T-helper 17 cell (primary cell): ENCODE measurements at places on chromosomes 1 and 21.

- peaks cover 90% of the 10 kb centered on the region for H3K27me3 ChIP-seq
- H3K27ac ChIP-seq, result no peak overlapping the region
- DNase-seq, result no peak
- peaks cover 24% of the 10 kb centered on the region for H3K4me1 ChIP-seq
- no peak overlapping the region for H3K4me3 ChIP-seq
Observed at GRCh38 chr1:154867064-154867825, 2.8 kb downstream of the KCNN3 start.

GRCh38 chr1:18646091-18646785 lies 15.6 kb downstream of the PAX7 start:
- H3K36me3 ChIP-seq, result peaks cover 5% of the 10 kb centered on the region
- peak overlapping the region; percentile 43 for H3K4me3 ChIP-seq
- H3K27me3 ChIP-seq, result peaks cover 85% of the 10 kb centered on the region
- DNase-seq, result no peak

- no peaks in the 10 kb centered on the region for H3K27me3 ChIP-seq
- no peaks in the 10 kb centered on the region for H3K4me1 ChIP-seq
- no peak overlapping the region for H3K4me3 ChIP-seq
- H3K36me3 ChIP-seq, result no peaks in the 10 kb centered on the region
- no peak overlapping the region for H3K27ac ChIP-seq
Observed at GRCh38 chr1:218778257-218779126, 395.2 kb upstream of the LYPLAL1 start.

DNA sequence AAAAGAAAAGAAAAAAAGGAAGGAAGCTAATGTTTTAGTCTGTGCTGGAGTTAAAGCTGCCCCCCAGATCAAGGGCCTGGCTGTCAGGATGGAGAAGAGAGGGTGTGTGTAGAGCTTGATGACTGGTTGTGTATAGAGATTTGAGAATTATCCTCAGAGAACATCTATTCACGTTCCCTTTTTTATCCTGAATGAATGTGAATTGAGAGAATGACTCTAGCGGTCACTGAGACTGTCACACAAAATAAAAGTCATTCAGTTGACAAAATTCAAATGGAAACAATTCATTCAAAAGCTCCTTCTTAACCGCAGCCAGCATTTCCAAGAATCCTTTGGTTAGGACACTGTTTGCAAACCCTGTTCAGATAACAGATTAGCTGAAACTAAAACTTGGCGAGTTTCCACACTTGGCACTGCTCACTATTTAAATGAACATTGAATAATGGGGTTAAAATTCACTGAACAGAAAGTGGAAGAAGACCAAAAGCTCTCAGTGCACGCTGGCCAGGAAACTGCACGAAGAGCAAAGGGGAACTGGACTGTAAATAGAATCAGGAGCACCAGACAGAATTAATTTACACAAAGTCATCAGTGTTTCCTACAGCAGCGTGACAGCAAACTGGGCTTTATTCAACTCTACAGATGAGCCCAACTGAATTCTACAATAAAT lies 13.6 kb upstream of the FAM89A start:
- H3K36me3 ChIP-seq, result peaks cover 2% of the 10 kb centered on the region
- no peak overlapping the region for H3K27ac ChIP-seq
- H3K4me3 ChIP-seq, result no peak overlapping the region
- H3K27me3 ChIP-seq, result peaks cover 27% of the 10 kb centered on the region
- H3K4me1 ChIP-seq, result peaks cover 9% of the 10 kb centered on the region

DNA sequence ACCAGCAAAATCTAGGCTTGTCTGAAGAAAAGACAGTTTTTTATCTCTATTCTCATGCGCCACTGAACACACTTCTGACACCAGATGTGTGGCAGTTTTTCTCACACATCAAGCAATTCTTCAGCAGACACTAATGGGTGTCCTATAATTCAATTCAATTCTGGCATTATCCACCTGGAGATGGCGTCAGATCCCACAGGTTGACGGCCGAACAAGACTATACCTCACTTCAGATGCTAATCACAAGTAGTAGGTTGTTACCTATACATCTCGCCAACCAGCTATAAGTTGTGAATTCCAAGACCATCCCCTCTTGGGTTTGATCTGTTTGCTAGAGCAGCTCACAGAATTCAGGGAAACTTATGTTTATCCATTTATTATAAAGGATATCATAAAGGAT lies 89.9 kb upstream of the ARTN start:
- no peak overlapping the region for H3K27ac ChIP-seq
- DNase-seq, result no peak
- H3K4me3 ChIP-seq, result no peak overlapping the region
- peaks cover 4% of the 10 kb centered on the region for H3K4me1 ChIP-seq
- H3K27me3 ChIP-seq, result no peaks in the 10 kb centered on the region
- peaks cover 7% of the 10 kb centered on the region for H3K36me3 ChIP-seq

DNA sequence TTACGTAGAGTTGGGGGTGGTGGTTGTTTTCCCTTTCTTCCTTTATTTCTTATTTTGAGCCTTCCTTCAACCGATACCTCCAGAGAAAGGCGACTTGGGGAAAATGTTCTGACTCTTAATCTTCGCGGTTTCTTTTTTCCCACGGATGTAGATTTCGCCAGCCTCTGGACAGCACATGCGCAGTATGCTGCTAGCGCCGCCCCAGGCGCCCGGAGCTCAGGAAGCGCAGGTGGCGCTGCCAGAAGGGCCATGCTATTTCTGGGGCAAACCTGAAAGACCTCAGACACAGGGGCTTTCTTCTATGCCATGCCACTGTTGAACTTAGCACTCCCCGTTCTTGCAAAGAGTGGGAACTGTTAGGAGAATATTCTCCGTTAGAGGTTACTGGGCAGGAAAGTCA lies 392.1 kb downstream of the KIF26B start:
- H3K4me1 ChIP-seq, result no peaks in the 10 kb centered on the region
- H3K27ac ChIP-seq, result no peak overlapping the region
- no peak for DNase-seq
- H3K27me3 ChIP-seq, result peaks cover 11% of the 10 kb centered on the region

DNA sequence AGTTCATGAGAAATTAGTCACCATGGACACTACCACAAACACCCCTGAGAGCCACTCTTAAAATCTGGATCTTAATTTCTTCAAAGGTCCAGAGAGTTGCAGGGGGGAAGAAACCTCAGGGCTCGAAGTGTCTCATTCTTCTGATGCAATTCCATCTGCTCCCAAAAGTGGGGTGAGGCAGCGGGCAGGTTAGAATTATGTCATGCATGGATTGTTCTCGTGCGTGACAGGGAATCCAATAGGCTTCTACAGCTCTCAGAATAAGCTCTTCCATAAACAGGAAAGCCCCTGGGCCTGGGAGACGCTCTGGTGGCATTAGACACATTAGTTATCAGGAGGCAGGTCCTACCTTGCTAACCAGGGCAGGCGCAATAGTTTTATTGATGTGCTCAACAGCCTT lies 8.4 kb downstream of the ENO1 start:
- no peak overlapping the region for H3K4me3 ChIP-seq
- peak overlapping the region; percentile 57 for H3K27ac ChIP-seq
- peaks cover 4% of the 10 kb centered on the region for H3K36me3 ChIP-seq
- peaks cover 30% of the 10 kb centered on the region for H3K4me1 ChIP-seq
- no peaks in the 10 kb centered on the region for H3K27me3 ChIP-seq
- DNase-seq, result no peak

- DNase-seq, result no peak
- H3K36me3 ChIP-seq, result peaks cover 8% of the 10 kb centered on the region
- peak overlapping the region; percentile 25 for H3K4me3 ChIP-seq
- no peaks in the 10 kb centered on the region for H3K27me3 ChIP-seq
- peaks cover 24% of the 10 kb centered on the region for H3K4me1 ChIP-seq
Observed at GRCh38 chr1:31647106-31647505, 2.4 kb upstream of the PEF1 start.

GRCh38 chr1:91513160-91513559 lies 12.5 kb downstream of the CDC7 start:
- H3K4me1 ChIP-seq, result peaks cover 21% of the 10 kb centered on the region
- no peaks in the 10 kb centered on the region for H3K27me3 ChIP-seq
- H3K36me3 ChIP-seq, result peaks cover 17% of the 10 kb centered on the region
- H3K27ac ChIP-seq, result no peak overlapping the region
- H3K4me3 ChIP-seq, result no peak overlapping the region
- DNase-seq, result no peak

DNA sequence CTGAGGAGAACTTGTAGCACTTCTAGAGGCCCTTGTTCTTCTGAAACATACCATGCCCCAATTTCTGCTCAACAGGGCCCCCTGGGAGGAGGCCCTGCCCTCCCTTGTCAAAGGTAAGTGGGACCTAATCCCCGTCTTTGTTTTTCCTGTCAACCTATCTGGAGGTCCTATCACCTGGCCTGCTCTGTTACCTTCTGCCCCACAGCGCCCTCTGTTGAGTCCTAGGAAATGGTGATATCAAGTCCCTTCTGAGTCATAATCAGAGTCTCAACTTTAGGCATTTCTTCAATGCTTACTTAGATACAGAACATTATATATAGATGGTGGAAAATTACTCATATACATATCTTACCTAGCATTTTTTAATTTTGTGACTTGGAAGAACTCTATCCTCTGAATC lies 28.2 kb upstream of the FCRL4 start:
- peaks cover 49% of the 10 kb centered on the region for H3K27me3 ChIP-seq
- peaks cover 3% of the 10 kb centered on the region for H3K36me3 ChIP-seq
- no peaks in the 10 kb centered on the region for H3K4me1 ChIP-seq
- H3K4me3 ChIP-seq, result no peak overlapping the region
- H3K27ac ChIP-seq, result no peak overlapping the region

GRCh38 chr1:114353262-114353661 lies 157.7 kb downstream of the TRIM33 start:
- H3K27me3 ChIP-seq, result no peaks in the 10 kb centered on the region
- peaks cover 4% of the 10 kb centered on the region for H3K36me3 ChIP-seq
- H3K4me3 ChIP-seq, result no peak overlapping the region

DNA sequence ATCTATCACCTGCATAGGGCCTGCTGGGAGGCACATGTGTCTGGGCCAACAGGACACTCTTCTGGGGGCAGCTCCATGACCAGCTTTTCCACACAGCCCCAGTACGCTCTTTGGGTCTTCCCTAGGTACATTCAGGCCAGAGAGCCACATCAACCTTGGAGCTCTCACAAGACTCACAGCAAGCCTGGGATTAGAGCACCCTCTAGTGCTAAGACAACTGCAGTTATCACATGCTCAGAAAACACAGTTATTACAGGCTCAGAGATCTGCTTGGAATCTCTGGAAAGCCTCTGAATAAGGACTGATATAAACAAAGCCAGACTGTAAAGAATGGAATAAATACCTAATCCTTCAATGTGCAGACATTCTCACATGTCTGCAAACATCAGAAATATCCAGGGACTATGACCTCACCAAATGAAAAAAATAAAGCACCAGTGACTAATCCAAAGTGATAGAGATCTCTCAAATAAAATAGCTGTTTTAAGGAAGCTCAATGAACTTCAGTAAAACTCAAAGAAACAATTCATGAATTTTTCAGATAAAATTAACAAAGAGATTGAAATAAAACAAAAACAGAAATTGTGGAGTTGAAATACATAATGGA lies 563.9 kb upstream of the NR5A2 start:
- peaks cover 5% of the 10 kb centered on the region for H3K36me3 ChIP-seq
- H3K27me3 ChIP-seq, result peaks cover 3% of the 10 kb centered on the region
- DNase-seq, result no peak
- H3K4me1 ChIP-seq, result no peaks in the 10 kb centered on the region

DNA sequence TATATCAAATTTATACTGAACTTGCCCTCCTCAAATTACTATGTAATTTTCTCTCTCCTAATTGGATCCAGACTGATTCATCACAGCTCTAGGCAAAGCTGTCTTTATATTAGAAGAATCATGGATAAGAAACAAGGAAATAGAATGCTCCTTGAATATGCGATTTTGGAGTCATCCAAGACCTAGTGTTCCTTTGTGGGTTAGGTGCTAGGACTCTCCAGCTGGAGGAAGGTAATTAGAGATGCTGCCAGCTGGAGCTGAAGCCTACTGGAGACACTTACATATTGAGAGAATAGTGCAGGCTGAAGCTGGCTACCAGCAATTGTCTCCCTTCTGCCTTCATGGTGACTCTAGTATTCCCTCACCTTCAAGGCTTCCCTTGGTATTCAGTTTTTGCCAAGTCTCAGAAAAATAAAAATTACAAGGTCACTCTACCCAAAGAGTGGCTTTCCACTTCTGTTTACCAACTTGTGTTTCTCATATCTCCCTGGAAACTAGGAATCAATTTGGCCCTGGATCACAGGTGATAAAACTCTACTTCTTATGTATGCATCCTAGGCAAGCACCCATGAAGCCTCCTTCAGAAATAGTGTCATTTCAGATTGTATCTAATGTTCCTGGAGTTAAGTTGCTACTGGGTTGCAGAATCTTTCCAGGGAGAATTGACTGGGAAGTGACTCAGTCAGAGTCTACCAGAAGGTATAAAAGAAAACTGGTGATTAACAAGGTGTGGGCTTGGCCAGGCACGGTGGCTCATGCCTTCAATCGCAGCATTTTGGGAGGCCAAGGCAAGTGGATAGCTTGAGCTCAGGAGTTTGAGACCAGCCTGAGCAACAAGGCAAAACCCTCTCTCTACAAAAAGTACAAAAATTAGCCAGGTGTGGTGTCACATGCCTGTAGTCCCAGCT lies 24.4 kb upstream of the DOCK7 start:
- DNase-seq, result no peak
- no peaks in the 10 kb centered on the region for H3K36me3 ChIP-seq
- H3K4me3 ChIP-seq, result no peak overlapping the region
- H3K4me1 ChIP-seq, result no peaks in the 10 kb centered on the region

DNA sequence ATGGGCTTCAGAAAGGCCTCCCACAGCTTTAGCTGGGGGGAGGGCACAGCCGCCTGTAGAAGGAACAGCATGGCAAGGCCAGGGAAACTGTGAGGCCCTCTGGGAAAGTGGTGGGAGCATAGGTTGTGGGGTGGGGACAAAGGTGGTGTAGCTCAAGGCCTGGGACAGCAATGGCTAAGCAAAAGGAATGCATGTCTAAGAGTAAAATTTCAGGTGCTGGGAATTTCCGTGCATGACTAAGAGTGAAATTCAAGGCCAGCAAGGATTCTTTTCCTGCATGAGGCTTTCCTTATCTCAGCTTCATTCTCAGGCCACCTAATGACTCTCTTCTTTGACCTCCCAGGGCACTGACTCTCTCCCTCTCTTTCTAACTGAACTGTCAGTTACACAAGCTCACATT lies 86.5 kb upstream of the WNT4 start:
- no peaks in the 10 kb centered on the region for H3K4me1 ChIP-seq
- peaks cover 41% of the 10 kb centered on the region for H3K27me3 ChIP-seq
- no peak for DNase-seq
- no peaks in the 10 kb centered on the region for H3K36me3 ChIP-seq
- no peak overlapping the region for H3K27ac ChIP-seq

GRCh38 chr1:202075389-202075788 lies 47.3 kb upstream of the GPR37L1 start:
- no peak for DNase-seq
- H3K36me3 ChIP-seq, result no peaks in the 10 kb centered on the region
- H3K4me1 ChIP-seq, result peaks cover 2% of the 10 kb centered on the region
- H3K27me3 ChIP-seq, result peaks cover 7% of the 10 kb centered on the region
